ENCODE measurements at places on chromosomes 12 and 14. TPM values are rescaled to one million over a fixed set of nuclear protein-coding genes. Genes with fewer than 3 reads are reported as not detected.

Gene CLEC6A
- total RNA-seq: not detected

Gene DBX2
- not detected for total RNA-seq

Gene TOMM20L
- not detected for total RNA-seq

Gene CSRP2
- 157 TPM for total RNA-seq

Gene NR4A1
- total RNA-seq: 23.1 TPM

Gene CMTM5
- not detected for total RNA-seq

Gene METTL1
- 10.8 TPM for total RNA-seq

Gene TESPA1
- not detected for total RNA-seq

Gene KLHL42
- total RNA-seq: 33.1 TPM

Gene ZFP36L1
- total RNA-seq: 6.5 TPM

Gene CLEC14A
- total RNA-seq: 2.8 TPM

Gene BIN2
- total RNA-seq: not detected

Measured in IMR-90 (cell line).